ENCODE measurements at places on chromosomes 1 and 21.

DNA sequence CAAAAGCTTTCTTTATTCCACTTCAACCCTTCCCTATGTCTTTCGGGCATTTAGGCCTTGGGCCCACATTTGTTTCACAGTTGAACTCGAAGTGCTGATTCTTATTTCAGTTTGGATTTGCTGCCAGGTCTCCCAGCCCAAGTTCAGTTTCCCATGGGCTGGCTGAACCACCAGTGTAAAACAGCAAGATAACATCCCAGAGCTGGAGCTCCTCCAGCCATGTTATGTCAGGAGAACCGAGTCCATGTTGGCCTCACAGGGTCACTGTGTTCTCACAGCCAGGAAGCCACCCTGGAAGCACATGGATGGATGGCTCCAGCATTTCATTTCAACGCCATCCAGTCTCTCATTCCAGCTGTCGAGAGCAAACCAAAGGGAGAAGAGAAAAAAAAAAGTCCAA lies 45.2 kb upstream of the RXRG start:
- DNase-seq = peak; percentile 40

DNA sequence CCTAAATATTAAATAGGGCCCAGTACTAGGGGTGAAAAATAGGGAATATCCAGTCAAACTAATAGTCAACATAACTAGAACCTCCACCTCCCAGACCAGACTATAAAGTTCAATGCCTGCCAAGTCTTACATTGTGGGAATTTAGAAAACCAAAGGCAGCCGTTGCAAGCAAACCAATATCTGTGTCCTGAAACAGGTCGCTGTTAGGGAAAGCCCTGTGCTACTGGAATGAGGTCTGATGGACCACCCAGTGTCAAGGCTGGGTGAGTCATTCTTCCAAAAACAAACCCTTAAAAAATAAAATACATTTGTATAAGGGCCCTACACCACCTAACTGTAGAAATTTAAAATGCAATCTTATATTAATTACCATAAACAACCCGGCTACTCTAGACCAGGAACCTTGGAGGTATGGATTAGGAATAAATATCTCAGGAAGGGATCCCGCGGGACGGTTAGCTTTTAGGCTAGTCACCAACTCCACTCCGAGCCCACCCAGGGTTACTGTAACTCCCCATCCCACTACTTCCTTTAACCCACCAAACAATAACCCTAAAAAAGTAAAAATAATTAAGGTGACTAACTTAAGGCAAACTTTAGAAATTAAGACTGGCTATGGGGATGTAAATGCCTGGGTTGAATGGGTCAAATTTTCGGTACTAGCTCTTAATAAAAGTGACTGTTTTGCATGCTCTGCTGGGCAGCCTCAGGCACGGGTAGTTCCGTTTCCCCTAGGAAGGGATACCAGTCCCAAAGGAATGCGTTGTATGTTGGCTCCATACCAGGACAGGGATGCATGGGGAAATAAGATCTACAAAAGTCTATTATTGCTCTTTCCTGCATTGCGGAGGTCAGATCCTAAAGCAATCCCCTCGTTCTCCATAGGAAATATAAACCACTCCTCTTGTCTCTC lies 65.4 kb upstream of the TLR5 start:
- no peak for DNase-seq

GRCh38 chr1:6224718-6225117 lies 11.0 kb downstream of the ICMT start:
- DNase-seq = no peak

DNA sequence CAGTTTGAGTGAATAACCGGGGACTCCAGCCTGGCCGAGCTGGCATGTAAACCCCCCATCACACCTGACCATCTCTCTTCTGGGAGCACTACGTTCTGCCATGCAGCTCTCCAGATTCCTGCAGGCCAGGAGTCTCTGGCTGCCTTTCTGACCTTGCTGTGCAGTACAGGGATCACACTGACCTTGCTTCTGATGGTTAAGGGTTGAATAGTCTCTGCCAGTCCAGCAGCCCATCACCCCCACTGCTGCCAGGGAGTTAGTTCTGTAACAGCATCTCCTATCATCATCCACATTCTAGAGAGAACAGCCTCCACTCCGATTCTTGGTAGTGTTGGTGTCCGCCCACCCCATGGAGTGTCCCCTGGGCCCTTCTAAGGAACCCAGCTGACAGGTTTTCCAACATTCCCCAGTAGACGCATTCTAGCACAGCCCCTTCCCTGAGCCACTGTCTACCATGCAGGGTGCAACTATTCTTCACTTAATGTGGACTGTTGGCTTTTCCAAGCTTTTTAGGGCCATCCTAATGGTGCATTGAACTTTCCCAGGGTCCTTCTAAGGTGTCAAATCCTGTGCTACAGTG lies 109.8 kb downstream of the RIPK4 start:
- no peak for DNase-seq

DNA sequence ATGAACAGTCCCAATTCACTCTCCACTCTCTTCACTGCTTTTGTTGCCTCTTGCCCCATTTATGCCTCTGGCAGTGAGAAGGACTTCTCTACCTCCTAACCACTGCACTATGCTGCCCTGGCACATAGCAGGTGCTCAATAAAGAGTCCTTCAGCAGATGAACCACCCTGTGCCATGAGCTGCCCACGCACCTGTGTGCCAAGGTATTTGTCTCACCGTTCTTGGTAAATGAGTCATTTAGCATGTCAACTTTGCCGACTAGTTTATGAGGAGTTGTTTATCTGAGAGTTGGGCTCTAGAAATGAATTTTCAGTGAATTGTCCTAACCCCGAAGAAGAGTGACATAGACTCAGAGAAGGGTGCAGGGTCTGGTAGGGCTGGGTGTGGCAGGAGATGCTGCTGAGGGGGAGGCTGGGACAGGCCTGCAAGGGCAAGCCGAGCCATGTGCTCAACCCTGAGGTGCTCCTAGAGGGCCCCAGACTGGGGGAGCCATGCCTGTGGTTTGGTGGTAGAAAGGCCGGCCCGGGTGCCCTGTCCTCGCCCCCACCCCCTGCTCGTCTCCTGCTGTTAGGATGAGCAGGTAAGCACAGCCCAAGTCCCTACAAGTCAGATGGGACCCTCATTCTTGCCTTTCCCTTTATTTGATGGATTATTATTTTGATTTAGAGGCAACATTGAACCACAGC lies 654.5 kb downstream of the MATN1 start:
- DNase-seq = no peak

- DNase-seq = no peak
Observed at GRCh38 chr21:45557616-45558043, 15.4 kb upstream of the SLC19A1 start.

DNA sequence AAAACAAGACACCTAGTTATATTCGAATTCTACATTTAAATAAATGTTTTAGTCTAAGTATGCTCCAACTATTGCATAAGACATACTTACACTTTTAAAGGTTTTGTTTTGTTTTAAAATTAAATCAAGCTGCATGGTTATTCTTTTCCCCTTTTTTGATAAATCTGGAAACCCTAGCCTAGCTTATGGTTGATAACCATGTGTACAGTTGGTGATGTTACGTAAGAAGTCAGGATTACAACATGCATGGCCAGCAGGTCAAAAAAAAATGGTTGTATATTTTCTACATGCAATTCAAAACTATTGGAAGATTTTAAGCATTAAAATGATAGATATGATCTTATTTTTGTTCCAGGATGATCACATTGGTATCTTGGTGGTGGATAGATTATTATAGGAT lies 1600.6 kb downstream of the PLA2G4A start:
- no peak for DNase-seq

DNA sequence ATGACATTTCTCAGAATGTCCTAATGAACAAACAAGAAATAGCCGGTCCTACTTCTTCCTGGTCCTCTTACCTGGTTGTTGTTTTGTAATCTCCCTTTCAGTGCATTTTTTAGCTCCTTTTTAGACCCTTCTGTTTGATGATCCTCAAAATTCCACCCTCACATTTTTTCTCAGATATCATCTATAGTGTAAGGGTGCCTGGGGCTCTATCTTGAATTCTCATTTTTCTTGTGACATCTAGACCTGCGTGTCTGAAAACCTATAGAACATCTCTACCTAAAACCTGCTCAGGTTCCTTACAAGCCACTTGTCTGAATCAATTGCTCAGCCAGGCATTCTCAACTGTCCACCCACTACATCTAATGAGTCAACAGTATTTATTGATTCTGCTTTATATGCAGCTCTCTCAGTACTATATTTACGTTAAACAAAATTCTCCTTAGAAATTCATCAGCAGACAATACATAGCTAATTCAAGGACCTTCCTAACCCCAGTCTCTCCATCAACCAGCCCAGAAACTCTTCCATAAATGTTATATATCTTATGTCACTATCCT lies 36.5 kb upstream of the USH2A start:
- DNase-seq = no peak

DNA sequence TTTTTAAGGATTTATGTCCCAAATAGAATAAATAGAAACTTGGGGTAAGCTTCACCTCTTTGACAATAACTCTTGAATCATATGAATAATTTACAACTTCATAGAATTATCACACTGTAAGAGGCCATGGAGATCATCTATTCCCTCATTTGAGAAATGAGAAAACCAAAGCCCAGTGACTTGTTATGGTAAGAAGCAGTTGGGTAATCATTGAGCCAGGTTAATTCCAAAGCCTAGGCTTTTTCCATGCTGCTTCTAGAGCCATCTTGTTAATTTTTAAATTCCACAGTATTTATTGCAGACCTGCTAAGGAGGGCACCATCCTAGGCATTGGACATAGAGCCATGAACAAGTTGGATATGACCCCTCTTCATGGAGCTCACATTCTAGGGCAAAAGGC lies 160.5 kb downstream of the CDC7 start:
- DNase-seq = no peak

GRCh38 chr21:25396135-25396711 lies 211.1 kb downstream of the MRPL39 start:
- DNase-seq = no peak

GRCh38 chr1:236677641-236678235 lies 8.6 kb upstream of the ACTN2 start:
- DNase-seq = no peak

DNA sequence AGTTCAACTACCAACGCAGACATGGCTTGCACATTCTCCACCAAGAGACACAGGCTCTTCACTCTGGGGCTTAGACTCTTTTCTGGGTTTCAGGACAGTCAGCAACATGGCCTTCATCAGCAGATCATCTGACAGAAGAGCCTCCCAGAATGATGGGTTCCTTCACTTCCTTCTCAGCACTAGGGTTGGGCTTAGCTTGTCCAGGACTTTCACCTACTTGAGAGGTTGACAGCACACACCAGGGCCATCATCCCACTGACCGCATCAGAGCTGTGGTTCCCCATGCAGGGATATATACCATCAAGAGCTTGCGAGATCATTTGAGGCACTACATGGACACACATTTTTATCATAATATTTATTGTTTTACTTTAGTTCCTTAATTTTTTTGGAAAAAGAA lies 10.4 kb upstream of the NCF2 start:
- DNase-seq = no peak

GRCh38 chr1:64878931-64879611 lies 87.3 kb downstream of the JAK1 start:
- no peak for DNase-seq

DNA sequence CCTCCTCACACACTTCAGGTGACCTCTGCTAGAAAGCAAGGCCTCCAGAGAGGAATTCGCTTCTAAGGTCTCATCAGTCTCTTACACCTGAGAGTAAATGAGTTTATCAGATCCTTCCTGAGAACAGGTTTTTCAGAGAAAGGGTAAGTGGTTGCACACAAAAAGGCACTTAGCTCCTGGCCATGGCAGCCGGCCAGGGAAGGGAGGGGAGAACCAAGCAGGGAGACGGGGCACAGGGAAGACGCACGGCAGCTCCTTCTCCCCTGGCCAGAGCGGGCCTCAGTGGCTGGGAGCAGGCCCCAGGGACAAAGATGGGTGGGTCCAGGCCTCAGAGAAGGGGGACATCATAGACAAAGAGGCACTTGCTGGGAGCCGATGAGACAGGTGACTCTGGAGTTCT lies 3.6 kb upstream of the TNNT2 start:
- DNase-seq = no peak

- DNase-seq = no peak
Observed at GRCh38 chr1:211587123-211587522, 8.2 kb upstream of the SLC30A1 start.

GRCh38 chr1:235908742-235909520 lies 42.2 kb upstream of the LYST start:
- DNase-seq = peak; percentile 29

- peak; percentile 17 for DNase-seq
Observed at GRCh38 chr1:50109647-50110075, 941 bp downstream of the ELAVL4 start.

DNA sequence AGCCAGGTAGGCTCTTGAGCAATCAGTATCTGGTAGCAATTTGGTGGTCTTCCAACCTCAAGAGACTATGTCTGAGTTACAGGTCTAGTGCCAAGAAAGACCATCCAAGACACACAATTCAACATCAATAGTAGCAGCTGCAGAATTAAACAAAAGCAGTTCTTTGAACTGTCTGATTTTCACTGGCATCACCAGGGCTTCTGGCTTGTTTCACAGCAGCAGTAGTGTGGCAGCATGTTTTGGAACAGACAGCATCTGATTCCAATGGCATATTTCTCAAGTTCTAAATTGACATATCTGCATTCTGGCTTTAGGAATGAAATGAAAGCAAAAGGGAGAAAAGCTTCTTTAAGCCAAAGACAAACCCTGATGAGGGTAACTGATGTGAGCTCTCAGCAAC lies 334.7 kb upstream of the PRMT6 start:
- DNase-seq = no peak

- DNase-seq = no peak
Observed at GRCh38 chr1:111569913-111570312, 49.7 kb upstream of the RAP1A start.

GRCh38 chr1:1285611-1286311 lies 5.5 kb downstream of the SCNN1D start:
- peak; percentile 24 for DNase-seq

DNA sequence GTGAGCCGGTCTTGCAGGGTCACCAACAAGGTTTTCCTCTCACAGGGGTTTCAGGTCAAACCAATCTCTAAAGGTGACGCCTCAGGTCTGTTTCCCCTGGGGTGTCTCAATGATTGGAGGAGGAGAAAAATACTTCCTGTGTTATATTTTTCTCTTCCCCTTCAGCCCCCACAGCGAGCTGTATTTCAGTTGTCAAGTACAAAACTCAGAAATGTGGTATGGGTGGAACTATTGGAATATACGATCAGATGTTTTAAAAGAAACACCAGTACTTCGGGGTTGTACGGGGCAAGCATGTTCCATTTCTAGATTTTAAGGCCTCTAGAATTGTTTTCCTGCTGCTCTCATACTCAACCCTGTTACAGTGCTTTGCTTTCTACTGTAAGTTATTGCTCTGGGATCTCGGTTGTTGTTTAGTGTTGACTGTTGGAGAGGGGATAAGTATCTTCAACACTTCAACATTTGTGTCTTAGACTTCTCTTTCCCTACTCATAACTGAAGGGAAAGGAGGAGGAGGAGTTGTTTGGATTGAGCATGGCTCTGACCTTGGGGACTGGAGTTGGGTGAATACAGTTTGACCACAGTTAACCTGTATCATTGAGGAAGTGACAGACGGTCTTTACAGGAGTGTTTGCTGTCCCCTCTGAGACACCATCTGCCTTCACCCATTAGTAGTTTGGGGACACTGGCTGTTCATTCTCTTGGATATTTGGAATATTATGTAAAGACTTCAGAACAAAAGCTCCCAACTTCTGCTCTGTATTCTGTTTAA lies 2.0 kb downstream of the MAPKAPK2 start:
- DNase-seq = no peak
